ENCODE measurements at places on chromosomes 1 and 21.

- no peak for DNase-seq
These were observed 156.0 kb downstream of the GLUL start for GRCh38 chr1:182235604-182235951.

GRCh38 chr1:93483200-93483599, 35.3 kb downstream of the FNBP1L start:
- no peak for DNase-seq

DNA sequence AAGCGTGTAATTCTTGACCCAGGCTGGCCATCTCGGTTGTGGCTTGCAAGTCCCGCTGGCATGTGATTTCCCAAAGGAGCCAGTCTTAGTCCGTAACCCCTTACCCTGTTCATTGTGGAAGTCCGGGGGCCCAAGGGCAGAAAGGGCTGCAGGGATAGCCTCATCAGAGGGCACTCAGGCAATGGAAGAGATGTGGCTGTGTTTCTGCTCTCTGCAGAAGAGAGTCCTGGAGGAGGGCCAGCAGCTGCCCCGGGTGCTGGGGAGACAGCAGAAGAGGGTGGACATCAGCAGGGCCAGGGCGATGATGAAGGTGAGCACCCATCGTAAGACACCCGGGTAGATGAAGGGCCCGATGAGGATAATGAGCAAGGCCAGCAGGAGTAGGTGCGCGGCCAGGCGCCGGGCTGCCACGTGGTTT, 830 bp downstream of the RNF186 start:
- DNase-seq: no peak

DNA sequence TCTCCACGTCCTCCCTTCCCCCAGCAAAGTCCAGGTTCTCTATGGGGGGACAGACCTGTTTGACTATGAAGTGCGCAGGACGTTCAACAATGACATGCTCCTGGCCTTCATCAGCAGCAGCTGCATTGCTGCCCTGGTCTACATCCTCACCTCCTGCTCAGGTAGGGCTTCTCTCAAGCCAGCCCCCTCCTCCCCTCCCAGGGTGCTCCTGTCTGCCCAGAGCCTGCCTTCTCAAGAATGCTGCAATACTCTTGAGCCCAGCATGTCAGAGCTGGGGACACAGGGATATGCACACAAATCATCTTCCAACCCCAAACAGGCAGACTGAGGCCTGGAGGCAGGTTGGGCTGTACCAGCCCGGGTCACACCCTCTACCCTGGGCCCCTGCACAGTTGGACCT, 35.4 kb downstream of the DISP3 start:
- no peak for DNase-seq

DNA sequence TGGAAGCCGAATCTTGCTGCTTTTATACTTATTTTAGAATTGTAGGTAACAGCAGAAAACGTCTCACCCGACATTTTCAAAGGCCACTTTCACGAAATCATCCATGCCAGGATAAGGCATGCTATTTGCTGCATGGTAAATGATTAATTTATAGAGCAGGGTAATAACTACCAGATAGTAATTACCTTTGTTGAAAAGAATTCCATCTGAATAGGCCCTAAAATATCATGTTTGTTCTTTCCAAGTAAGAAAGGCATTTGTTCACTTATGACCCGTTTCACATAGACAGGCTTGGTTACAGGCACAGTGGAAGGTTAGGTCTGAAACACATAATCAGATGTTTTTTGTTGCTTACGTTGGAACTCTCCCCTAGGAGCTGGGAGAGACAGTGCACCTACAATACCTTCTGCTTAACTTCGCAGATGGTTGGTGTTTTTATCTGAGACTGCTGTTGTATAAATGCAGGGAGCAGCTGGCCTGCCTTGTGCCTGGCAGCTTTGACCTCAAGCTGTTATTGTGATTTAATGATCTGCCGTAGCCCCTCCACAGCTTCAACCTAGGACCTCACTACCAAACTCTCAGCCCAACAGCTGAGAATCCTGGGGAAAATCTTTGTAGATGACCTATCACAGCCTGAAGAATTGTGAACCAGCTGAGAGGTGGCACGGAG, 1.6 kb downstream of the SLC44A3 start:
- DNase-seq: no peak

DNA sequence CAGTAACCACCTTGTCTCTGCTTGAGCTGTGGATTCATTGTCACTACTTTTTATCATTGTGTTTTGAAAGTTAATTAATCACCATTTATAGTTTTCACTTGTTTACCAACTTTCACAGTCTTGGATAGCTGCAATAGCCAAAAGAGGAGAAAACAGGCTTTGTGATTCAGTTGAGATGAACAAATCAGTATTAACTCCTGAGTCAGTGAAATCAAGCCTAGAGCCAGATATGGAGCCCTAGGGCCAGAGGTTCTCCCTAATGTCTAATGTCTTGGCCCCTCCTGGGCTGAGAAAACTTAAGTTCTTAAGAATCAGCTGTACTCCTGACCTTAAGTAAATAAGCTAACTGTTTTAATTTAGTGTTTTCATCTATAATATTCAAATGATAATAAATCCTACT, 228.8 kb downstream of the DNM3 start:
- DNase-seq: no peak
